GOT3 (cell line): ENCODE measurements at places on chromosomes 12 and 14.

DNA sequence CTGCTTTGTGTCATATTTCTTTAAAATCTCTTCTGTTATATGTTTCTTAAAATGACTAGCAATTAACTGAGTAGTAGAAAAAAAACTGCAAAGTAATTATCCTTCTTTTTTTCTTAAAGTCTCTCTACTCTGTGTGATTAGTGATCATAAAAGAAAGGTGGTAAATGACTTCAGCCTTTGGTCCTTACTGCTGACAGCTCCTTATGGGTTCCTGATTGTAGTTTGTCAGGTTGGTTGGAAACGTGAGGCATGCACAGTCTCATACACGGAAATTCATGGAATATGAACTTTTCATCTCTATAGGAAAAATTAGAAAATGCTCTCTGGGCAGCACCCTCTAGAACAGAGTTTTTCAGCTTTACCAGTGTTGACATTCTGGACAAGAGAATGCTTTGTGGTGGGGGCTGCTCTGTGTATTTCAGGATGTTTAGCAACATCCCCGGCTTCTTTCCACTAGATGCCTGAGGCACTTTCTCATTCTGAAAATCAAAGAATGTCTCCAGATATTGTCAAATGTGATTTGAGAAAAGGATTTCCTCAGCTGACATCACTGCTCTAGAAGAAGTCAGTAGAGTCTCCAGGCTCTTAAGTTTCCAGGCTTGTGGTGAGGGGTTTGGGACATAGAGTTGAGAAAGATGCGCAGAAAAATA is 121.0 kb downstream of the PIK3C2G start:
- no peak for DNase-seq

GRCh38 chr12:121334513-121335343 is 17.5 kb downstream of the ANAPC5 start:
- DNase-seq: no peak

DNA sequence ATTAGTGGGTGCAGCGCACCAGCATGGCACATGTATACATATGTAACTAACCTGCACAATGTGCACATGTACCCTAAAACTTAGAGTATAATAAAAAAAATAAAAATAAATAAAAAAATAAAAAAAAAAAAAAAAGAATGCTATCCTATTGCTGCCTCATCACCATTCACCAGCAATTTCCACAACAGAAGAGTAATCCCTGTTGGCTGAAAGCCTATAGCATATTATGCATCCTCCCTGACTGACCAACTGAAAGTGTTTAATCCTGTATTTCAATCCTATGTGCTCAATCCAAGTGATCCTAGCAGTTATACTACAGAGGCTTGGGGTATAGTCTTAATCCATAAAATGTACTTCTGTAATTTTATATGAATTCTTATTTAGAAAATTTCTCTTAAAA is 18.5 kb downstream of the DICER1 start:
- no peak for DNase-seq

GRCh38 chr12:83904175-83904574 is 1008.4 kb downstream of the SLC6A15 start:
- DNase-seq: no peak

DNA sequence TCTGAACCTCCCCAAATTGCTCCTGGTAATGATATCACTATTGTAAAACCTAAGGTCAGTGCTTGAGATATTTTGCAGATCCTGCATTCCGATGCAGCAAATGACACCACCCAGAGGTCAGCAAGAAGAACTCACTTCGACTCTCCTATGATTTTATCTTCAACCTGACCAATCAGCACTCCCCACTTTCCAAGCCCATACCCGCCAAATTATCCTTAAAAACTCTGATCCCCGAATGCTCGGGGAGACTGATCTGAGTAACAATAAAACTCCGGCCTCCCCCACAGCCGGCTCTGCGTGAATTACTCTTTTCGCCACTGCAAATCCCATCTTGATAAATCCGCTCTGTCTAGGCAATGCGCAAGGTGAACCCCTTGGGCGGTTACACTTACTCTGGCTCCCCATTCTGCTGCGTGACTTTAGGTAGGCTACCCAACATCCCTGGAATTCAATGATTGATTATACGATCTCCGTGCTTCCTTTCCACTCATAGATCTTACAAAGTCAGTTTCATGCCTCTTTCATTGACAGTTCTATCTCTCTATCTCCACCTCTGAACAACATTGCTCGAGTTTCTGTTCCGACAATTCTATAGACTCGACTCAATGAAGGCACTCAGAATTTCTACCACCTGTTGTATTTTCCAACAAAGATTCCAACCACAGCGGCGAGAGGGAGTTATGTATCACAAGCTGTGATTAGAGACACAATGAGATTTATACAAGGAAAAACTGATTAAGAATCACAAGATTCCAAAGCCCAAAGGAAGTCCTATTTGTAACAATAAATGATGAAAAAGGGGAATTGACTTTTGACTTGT is 939 bp downstream of the NPC2 start:
- DNase-seq: no peak

- no peak for DNase-seq
Measured at GRCh38 chr14:83534995-83535394, 1994.9 kb upstream of the FLRT2 start.

DNA sequence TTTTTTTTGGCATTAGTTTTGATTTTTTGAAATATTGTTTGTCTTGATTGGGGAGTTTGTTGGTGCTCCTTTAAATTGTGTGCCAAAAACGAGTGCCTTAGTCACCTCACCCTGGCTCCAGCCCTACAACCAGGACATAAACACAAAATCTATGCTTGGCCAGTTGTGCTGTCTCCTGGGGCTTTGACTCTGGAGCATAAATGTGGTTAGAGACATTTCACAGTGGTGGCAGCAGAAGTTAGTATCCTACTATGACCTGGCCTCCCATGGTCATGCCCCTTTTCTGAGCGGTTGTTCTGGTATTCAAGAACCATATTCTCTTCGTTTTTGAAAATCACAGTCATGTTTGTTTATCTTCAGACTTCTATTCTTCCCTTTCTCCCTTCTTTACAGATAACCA is 70.7 kb upstream of the PSMA6 start:
- DNase-seq: no peak

DNA sequence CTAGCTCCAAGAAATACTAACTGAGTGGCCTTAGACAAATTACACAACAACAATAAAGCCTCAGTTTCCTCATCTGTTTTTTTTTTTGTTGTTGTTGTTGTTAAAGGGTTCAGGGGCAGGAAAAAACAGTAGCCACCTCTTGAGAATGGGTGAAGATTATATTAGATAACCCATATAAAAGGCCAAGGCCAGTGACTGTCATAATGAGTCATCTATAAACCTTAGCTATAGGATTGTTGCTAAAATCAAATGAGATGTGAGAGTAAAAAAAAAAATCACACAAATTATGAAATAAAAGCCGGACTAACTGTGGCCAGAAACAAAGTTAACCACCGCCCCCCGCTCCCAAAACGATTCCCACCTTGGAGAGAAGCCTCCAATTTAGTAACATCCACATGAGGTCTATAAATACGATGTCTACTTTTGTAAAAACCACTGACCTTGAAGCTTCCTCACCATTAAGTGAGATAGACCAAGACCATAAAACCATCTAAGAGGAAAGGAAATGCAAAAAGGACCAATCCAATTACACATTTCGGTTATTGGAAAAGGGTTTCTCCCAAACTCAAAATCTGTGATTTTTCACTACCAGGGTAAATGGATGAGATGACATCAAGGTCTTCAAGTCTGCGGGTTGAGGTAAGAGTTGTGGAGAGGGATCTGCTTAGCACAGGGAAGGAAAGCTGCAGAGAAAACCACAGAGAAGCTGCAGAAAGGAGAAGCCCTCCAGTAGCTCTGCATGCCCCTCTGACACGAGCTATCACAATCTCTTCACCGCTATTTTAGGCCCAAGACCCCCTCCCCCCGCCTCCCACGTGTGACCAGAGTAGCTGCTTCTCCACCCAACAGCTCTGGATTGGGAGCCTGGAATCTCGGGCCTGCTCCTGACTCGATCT is 1.0 kb downstream of the NAA25 start:
- no peak for DNase-seq

DNA sequence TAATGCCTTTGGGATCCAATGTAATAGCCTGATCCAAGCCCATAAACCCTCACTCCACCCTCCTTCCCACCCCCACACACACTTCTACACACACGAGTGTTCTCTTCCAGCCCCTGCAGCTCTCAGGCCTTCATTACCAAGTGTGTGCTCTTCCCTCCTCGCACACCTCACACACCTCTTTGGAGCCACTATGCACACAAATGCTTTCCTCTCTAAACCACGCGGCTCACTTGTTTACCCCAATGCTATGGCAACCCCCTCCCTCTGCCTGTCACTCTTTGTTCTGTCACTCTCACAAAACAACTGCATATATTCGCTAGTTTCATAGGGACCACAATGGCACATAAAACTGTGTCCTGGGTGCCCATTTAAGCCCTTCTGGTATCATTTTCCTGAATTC is 35.1 kb downstream of the PPP2R5E start:
- no peak for DNase-seq

DNA sequence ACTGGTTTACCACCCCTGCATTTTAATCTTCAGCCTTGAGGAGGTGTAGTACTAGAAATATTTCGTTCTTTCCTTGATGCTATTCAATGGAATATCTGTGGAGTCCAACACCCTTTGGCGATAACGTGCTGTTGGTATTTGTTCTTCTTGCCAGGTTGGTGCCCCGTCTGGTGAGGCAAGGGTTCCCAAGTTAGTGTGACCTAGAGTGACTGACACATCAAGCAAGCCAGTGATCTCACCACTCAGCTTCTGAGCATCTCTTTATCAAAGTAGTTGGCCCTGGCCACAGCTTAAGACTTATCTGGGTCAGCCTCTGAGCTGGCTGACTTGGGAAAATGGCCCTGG is 60.2 kb downstream of the PLXNC1 start:
- DNase-seq: no peak

GRCh38 chr14:76491172-76491930 is 115.4 kb downstream of the ESRRB start:
- no peak for DNase-seq

GRCh38 chr12:55702861-55703260 is 4.8 kb downstream of the ITGA7 start:
- no peak for DNase-seq

DNA sequence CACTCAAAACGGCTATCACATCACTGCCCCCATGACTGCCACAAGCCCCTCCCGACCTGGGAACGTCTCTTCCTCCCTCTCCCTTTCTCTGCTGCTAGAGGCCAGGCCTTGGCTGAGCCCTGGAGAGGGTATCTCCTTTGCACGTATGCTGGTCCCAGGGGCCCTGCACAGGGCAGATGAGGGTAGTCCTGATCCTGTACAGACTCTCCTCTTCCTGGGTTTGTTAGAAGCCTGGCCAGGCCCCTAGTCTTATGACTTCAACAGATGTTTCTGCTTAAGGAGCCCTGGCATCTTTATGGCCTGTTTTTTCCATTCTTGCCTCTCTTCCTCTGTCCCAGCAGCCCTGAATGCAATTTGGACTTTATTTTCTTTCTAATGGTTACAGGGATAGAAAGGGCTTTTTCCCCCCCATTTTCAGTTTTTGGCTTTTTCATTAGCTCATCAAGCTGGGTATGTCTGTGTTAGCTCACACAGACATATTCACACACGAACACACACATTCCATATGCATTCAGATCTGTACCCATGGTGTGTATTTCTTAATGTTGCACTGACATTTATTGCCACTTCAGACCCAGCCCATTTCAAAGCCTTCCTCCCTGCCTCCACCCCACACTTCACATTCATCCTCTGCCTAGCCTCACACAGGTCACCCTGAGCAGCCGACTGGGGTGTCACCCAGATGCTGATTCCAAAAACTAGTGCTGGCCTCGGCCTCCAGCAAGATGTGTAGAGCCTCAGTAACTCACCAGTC is 203.2 kb downstream of the ZFP36L1 start:
- DNase-seq: no peak

GRCh38 chr14:73753124-73753886 is 39.1 kb upstream of the PNMA1 start:
- no peak for DNase-seq

DNA sequence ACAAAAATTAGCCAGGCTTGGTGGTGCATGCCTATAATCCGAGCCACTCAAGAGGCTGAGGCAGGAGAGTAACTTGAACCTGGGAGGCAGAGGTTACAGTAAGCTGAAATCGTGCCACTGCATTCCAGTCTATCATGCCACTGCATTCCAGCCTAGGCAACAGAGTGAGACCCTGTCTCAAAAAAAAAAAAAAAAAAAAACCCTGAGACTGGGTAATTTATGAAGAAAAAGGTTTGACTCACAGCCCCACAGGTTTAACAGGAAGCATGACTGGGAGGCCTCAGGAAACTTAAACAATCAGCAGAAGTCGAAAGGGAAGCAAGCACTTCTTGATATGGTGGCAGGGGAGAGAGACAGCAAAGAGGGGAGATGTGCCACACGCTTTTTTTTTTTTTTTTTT is 123.2 kb downstream of the GXYLT1 start:
- no peak for DNase-seq

DNA sequence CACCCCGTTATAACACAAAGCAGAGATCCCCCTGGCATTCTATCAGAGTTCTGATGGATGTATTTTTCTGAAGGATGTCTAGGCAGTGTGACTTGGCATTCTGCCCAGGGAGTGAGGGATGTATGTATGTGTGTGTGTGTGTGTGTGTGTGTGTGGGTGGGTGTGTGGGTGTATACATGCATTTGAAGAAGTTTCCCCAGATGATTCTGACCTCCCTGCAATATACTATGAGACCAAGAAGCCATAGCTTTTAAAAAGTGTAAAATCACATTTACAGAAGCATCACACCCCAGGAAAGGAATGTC is 59.7 kb upstream of the NAP1L1 start:
- DNase-seq: no peak

DNA sequence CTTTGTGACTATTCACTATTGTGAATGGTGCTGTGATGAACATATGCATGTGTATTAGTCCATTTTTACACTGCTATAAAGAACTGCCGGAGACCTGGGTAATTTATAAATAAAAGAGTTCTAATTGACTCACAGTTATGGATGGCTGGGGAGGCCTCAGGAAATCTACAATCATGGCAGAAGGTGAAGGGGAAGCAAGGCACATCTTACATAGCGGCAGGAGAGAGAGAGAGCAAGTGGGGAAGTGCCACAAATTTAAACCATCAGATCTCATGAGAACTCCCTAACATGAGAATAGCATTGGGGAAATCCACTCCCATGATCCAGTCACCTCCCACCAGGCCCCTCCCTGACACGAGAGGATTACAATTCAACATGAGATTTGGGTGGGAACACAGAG is 90.8 kb downstream of the ATP23 start:
- no peak for DNase-seq

- no peak for DNase-seq
Measured at GRCh38 chr12:131829356-131829747, 1.2 kb downstream of the MMP17 start.

DNA sequence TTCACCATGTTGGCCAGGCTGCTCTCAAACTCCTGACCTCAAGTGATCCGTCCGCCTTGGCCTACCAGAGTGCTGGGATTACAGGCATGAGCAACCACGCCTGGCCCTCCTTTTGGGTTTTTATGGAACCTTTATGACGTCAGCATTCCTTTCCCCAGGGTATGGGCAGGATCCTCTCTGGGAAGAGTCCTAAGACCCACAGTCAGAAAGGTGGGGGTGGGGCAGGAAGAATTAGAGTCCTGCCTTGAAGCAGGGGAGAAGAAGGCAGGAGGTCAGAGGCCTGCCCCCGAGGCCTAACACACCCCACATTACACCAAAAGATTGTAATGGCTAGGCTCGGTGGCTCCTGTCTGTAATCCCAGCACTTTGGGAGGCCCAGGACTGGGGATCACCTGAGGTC is 30.8 kb upstream of the CDK17 start:
- no peak for DNase-seq

- no peak for DNase-seq
Measured at GRCh38 chr12:64714551-64714968, 44.6 kb downstream of the GNS start.
